ENCODE measurements at places on chromosomes 11 and 22.
A peak's percentile ranks its signal among the peaks of the same experiment; 100 is the strongest.

DNA sequence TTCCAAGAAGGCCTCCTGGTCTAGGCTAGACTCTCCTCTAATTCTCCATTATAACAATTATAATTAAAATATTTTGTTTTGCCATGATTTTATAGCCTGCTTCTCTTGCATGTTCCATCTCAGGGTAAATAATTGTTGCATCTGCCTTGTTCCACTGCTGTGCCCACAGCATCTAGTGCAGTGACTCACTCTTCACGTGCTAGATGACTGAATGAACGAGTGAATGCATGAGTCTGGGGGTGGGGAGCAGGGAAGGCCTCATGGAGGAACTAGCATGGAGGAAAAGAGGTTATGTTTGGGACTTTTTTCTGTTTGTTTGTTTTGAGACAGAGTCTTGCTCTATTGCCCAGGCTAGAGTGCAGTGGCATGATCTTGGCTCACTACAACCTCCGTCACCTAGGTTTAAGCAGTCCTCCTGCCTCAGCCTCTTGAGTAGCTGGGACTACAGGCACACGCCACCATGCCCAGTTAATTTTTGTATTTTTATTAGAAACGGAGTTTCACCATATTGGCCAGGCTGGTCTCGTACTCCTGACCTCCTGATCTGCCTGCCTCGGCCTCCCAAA is 5.2 kb upstream of the OAF start:
- no peak for DNase-seq

- no peak for DNase-seq
Observed at GRCh38 chr11:119486016-119486415, 63.0 kb upstream of the THY1 start.

DNA sequence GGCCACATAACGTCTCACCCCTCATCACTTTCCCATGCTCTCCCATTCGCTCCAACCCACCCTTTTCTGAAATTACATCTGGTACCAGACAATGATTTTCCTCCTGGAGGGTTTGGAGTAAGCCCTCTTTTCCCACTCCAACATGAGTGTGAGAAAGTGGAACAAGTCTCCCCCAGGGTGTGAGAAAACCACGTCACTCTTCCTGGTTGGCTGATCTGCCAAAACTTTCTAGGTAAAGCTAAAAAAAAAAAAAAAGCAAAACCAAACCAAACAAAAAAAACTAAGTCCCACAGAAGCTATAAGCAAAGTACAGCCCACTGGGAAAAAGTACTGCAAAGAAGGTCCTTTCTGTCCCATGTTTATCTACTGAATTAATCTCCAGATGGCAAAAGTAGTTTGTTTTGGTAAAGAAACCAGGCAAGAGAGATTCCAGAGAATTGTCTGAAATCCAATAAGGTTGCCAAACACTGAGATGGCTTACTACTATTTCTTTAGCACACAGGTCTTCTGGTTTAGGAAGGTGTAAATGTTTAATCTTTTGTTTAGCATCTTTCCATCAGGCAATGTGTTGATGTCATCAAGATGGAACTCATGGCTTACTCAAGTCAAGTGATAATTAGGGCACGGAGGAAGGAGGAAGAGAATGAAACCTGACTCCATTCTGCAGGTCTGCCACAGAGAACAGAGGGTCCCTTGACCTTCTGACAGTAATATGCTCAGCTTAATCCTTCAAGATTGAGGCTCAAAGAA is 395.6 kb downstream of the LARGE1 start:
- DNase-seq = no peak

GRCh38 chr22:20240447-20240764 is 27.7 kb downstream of the RTN4R start:
- no peak for DNase-seq

DNA sequence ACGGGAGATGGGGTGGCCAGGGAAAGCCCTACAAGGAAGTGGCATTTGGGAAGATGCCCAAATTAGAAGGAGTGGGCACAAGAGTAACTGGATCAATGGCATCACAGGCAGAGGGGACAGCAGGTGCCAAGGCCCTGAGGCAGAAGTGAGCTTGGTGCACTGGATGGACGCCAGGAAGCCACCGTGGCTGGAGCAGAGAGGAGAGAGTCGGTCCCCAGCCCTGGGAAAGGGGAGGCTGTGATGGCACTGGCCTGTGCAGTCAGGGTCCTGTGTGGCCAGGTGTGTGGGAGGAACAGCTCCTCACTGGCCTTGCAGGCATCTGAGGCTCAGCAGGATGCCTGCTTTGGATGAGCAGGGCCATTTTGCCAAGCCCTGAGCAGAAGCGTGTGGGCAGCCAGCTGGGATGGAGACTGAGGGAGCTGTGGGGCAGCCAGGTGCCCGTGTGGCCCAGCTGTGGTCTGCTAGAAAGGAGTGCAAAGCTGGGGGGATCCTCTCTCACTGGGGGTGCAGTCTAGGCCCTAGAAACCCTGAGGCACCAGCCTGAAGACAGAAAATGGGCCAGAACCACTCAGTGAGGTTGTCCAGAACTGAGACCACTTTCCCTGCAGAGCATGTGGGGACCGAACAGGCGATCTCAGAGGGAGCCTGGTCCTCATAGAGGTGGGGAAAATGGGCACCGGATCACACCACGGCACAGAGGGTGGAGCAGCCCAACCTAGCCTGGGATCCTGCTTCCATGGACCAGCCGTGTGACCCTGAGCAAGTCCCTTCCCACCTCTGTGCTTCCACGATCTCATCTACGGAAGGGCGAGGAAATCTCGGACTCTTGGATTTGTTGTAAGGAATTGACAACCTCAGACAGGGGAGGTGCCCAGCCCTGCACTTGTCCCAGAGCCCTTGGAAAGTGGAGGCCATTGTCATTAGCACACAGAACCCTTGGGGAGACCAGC is 78.6 kb upstream of the RTL6 start:
- no peak for DNase-seq

- DNase-seq = peak; percentile 40
Observed at GRCh38 chr22:32444068-32444467, 20.2 kb downstream of the BPIFC start.

GRCh38 chr11:115321605-115322289 is 182.5 kb downstream of the CADM1 start:
- no peak for DNase-seq

- no peak for DNase-seq
Observed at GRCh38 chr11:70543611-70544010, 145.3 kb downstream of the CTTN start.

DNA sequence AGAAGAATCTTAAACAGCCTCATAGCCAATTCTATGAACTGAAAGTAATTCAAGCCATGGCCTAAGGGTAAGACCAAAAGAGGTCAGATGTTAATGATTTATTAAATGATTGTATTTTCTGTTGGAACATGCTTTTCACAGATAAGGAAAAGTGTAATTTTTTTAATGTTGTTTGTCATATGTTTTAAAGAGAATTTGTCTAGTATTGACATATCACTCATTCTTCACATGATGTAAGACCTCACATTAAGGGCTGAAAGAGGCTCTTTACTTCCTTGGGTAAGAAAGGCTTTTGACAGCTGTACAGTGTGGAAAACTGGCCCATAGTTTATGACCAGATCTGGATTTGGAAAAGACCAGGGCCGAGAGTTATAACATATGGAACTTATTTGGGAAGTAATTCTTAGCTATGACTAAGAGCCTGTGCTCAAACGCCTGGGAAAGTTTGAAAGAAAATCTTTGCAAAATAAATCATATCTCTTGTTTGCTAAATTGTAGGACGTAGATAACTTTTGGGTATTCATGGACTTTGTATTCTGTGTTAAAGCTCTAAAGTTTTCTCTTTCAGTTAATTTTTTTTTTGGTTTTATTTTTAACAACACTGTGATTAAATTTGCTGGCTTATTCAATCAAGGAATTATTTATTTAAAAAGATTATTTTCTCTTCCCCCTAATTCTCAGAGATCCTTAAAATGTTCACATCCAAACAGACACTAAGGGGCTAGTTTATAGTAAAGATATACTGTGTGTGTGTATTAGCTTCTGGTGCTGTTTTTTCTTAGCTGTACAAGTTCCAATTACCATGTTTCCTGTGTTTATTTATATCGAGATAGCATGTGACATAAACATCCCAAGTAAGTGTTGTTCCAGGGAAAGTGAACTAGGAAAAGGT is 162.2 kb downstream of the ARHGAP42 start:
- DNase-seq = no peak

DNA sequence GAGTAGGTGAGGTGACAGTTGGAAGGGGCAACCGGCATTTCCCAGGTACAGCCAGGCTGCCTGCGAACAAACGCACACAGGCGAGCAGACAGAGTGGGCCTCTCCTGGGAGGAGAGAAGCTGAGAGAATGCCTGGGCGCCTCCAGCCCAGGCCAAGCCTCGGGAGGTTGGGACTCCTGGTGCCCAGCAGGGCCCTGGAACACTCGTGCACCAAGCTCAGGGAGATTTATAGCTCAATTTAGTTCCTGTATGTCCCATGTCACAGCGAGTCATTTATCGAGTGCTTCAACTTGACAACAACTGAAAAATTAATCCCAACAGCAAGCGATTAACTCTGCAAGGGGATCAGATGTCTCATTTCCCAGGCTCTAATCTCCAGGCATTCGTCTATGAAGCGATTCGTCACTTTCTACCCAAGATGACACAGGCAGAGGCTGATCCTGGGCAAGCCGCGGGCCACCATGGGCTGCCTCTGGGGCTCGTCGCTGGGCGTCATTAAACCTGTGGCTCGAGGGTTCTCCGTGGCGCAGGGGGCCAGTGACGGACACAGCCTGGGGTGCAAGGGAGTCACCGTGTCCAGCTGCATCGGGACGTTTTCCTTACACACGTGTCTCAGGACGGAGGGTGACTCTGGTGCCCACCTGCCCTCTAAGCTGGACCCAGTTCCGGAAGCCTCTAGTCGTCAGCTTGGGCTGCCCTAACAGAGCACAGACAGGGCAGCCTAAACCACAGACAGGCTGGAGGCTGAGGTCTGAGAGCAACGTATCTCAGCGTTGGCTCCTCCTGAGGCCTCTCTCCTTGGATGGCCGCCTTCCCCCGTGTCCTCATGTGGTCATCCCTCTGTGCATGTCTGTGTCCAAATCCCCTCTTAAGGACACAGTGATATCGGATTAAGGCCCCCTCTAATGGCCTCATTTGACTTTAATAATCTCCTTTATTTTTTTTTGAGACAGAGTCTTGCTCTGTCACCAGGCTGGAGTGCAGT is 154.1 kb downstream of the CTTN start:
- DNase-seq = no peak

DNA sequence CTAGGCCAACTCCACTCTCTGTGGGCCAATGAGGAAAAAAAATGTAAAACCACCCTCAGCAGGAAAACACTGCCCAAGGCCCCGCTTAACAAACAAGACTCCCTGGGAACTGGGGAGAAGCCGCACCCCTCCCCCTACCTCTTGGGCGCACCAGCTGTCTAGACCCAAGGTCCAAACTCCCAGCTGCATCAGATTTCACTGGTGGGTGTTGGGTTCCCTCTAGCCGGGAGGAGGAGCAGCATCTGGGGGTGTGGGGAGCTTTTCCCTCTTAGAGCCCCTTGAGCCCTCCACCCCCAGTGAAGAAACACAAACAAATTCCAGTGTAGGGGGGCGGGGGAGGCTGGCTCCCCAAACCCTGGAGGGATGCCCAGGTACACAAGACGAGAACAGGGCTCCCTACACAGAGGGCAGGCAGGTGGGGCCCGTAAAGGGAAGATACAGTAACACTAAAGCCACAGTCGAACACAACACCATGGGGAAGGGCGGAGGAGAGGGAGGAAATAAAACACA is 64.9 kb downstream of the NECTIN1 start:
- DNase-seq = peak; percentile 41
